ENCODE measurements at places on chromosomes 1 and 21.

GRCh38 chr1:243313635-243314536, 58.0 kb downstream of the SDCCAG8 start:
- DNase-seq: no peak

DNA sequence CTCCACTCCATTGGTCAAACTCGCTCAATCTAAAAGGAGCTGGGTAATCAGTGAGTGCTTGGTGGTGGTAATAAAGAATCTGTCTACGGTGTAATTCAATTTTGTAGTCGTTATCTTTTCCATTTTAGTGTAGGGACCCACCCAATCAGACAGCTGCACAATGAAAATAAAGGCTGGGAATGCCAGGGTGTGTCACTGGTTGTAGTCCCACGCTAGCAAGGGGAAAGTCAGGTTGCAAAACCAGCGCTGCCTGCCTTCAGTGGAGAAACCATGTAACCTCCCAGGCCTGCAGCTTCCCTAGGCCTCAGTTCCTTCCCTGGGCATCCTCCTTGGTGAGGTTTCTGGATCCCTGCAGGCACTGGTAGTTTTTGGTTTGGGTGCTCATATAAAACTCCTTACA, 49.4 kb upstream of the PPP2R5A start:
- no peak for DNase-seq

DNA sequence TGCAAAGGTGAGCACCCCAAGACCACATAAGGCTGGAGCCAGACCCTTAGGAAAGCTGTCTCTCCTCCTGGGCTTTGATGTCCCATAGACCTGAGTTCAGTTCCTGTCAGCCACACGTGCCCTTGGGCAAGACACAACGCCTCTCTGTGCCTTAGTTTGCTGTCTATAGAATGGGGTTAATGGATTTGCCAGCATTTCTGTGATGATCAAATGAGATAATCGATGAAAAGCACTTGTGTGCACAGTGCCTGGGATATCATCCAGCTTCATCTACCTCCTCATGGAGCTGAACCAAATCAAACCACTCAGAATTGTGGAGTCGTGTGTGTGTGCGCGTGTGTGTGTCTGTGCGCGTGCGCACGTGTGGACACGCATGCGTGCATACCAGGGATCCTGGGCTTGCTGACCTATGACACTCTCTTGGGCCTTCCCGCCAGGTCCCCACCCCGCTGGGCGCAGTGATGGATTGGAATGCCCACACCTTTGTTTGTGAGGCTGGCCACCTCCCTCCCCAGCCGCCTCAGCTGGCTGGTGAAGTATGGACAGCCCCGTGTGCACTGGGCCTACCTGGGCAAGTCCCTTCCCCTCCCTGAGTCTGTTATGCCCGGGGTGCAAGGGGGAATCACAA, 5.2 kb downstream of the TTC22 start:
- no peak for DNase-seq

GRCh38 chr1:247769603-247770002, 9.2 kb upstream of the OR1C1 start:
- no peak for DNase-seq

DNA sequence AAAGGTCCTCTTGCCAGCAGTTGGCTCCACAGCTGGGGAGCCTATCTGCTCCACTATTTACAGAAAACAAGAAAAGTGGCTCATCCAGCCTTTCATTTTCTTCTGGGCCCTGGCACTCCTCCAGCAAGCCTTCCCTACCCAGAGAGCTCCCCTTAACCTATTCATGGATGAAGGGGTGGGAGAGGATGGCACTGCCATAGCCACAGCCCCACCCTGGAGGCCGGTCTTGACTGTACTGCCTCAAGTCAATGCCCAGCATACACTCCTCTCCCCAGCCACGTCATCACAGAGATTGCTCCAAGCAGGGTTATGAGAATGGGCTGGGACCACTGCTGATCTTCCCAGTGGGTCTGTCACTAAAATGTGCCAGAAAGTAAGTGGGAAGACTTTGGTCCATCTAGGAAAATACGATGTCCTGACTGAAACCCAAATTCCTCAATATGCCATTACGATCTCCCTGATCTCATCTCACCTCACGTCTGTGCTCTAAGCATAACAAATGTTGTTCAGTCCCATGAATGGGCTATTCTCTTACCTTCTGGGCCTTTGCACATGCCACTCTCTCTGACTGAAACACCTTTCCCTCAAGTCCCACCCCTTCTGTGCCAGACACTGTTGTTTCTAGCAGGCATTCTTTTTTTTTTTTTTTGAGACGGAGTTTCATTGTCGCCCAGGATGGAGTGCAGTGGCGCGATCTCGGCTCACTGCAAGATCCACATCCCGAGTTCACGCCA, 21.4 kb upstream of the PTAFR start:
- no peak for DNase-seq

DNA sequence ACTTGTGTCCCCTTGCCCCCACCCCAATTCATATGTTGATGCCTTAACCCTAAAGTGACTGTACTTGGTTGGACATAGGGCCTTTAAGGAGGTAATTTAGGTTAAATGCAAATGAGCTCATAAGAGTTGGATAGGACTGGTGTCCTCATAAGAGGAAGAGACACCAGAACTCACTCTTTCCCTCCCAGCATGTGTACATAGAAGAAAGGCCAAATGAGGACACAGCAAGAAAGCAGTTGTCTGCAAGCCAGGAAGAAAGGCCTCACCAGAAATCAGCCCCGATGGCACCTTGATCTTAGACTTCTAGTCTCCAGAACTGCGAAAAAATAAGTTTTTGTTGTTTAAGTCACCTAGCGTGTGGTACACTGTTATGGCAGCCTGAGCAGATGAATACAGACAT, 45.5 kb downstream of the RAB3GAP2 start:
- DNase-seq: no peak

GRCh38 chr1:59107916-59108315, 189.0 kb upstream of the FGGY start:
- DNase-seq: no peak

- no peak for DNase-seq
Observed at GRCh38 chr1:238681451-238681850, 704.9 kb upstream of the CHRM3 start.

- no peak for DNase-seq
Observed at GRCh38 chr1:111615870-111616715, 3.5 kb upstream of the RAP1A start.

- no peak for DNase-seq
Observed at GRCh38 chr1:66371233-66372005, 162.5 kb upstream of the SGIP1 start.

DNA sequence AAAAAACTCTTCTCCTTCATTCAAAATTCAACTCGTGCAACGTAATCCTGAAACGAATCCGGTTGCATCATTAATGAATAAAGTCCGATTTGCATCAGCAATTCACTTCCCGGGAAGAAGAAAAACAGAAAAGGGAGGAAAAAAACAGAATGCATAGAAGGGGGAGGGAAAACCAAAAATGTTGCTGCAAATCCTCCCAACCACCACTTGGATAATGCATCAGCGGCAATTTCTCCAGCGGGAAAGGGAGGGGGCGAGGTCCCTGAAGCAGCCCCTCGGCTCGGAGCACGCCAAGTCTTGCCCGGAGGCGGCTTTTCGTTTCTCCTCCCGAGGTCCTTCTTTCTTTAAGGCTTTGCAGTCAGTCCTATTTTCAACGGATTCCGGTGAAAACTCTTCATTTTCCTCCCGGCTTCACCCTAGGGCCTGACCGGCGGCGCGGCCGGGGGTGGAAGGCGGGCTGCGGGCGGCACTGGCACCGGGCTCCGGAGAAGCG, 723 bp downstream of the CDC42BPA start:
- no peak for DNase-seq

DNA sequence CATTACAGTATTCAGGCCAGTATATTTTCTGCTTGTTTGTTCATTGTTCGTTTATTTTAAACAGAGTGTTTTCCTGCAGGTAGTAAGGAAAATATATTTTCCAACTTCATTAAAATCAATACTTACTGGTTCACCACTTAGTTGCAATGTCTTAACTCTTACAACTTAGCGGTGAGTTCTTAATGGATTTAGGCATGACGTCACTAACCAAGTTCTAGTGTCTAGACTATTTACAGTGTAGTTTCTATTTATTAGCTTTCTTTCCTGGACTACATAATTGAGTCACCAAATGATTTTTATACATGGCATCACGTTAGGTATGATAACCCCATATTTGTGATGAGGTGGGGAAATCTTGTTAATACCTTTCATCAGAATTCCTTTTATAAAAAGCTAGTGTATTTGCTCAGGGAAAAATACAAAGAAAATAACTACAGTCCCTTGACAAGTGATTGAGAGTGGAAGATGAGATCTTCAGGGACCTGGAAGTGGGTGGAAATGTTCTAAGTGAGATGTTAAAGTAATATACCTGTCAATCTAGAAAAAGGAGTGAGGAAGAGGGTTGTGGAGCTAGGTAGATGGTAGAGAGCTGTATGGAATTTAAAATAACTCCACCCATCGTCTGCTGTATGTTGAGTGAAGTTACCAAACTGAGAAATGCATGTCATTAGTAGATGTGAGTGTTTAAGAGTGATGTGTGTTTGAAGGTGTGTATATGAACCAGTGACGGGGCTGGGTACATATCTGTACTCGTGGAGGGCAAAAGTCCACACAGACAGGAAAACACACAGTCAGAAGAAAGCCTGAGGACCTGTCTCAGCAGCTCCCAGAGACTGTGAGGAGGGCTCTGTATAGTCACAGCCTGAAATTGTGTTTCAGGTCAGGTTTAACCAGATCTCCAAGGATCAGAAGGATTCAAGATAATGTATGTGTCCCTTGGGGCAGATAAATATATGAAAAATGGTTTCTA, 197.6 kb upstream of the ADAMTS5 start:
- no peak for DNase-seq

- no peak for DNase-seq
Observed at GRCh38 chr1:161738627-161739287, 10.8 kb upstream of the DUSP12 start.

DNA sequence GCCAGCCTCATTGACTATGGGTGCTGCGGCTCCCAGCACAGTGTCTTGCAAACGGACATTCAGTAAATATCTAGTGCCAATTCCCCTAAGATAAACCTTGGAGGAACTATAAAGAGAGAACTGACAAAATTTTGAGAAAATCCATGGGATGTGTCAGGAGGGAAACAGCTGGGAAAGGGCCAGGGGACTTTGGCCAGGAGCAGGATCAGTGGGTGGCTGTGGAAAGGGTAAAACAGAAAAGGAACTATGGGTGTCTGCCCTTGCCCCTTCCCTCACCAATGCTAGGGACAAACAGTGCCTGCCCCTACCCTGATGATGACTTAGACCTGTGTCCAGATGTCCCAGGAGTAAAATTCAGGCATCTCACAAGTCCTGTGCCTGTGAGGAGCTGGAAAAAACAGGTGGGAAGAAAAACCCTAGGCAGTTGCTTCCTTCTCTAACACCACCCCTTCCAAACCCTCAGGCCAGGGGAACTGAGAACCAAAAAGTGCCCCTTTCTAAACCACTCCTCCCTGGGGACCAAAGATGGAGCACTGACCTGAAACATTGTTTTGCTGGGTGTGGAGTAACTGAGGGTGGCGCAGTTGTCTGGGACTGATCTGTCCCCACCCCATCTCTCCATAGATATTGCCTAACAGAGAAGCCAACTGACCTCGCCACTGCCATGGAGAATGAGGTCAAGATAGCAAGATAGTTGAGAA, 22.1 kb upstream of the IFNAR2 start:
- DNase-seq: no peak

- DNase-seq: no peak
Observed at GRCh38 chr1:47554901-47555300, 117.1 kb downstream of the FOXD2 start.

DNA sequence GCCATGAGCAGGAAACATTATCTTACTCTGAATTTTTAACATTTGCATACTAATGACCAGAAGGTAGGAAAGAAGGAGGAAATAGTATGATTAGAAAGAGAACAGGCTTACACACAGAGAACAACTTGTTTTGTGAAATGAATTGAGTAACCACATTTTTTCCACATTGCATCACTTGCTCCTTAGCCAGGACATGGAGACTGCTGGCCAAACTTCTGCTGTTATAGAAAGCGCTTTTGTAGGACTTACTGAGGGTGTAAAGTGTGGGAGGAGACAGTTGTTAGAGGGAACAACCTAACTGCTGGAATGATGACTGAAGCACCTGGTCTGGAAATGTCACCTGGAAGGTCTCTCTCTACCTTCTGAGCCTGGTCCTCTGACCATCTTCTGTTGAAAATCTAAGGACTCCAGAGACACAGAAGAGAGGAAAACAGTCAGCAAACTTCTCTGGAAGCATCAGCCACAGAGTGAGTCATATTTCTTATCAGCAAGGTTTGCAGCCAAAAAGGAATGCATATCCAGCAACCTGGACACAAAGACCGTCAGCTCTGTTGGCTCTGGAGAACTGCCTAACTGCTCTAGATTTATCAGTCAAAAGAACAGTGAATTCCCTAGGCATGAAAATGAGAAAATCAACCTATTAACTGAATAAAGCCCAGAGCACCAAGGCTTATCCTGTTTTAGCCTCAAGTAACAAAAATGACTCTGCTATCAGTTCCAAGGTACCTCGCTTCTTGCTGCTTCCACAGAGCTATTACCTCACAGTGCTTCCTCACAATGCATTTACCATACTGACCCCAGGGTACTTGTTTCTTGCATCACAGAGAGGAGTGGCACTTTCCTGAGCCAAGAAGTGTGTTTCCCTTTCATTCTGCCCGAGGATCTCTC, 88.0 kb upstream of the SLFNL1 start:
- no peak for DNase-seq

Measured in stimulated activated CD4-positive, alpha-beta T cell treated with anti-CD3 and anti-CD28 coated beads, Interleukin-2, amount 100 ng/mL, for 48 hours (primary cell).